ENCODE measurements at places on chromosomes 1 and 21. TPM values are rescaled to one million over a fixed set of nuclear protein-coding genes. Genes with fewer than 3 reads are reported as not detected.
A peak's percentile ranks its signal among the peaks of the same experiment; 100 is the strongest.

The C1orf105 gene
- total RNA-seq: not detected

GRCh38 chr1:18354612-18355011 lies 126.1 kb upstream of the KLHDC7A start:
- no peak for DNase-seq

DNA sequence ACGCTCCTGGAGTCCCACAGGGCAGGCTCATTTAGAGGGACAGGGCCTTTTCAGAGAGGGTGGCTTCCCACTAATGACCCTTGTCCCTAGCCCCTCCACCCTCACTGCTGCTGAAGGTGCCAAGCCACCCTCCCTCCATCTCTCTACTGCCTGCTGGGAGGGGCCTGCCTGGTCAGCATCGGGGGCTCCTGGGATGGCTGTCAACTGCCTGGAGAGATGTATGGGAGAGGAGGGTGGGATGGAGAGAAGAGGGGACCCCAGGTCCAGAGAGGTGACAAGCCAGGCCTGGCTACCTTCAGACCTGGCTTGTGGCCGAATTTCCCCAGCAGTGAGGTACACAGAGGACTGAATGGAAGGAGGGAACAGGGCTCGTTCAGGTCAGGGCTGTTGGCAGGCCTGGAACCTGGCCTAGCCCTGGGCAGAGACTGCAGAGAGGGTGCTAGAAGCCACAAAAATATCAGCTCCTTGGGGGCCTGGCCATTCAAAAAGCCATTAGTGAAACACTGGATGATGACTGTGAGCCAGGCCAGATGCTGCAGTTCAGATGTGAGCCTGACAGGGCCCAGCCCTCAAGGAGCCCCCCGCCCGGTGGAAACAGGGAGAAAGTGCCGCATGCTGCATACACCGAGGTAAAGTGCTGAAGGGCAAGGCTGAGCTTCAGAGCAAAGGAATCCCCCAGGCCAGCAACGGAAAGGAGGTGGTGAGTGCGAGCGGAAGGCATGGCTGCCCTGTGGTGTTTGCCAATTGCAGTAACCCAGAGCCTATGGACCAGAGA lies 20.0 kb downstream of the MMEL1 start:
- no peak for DNase-seq

DNA sequence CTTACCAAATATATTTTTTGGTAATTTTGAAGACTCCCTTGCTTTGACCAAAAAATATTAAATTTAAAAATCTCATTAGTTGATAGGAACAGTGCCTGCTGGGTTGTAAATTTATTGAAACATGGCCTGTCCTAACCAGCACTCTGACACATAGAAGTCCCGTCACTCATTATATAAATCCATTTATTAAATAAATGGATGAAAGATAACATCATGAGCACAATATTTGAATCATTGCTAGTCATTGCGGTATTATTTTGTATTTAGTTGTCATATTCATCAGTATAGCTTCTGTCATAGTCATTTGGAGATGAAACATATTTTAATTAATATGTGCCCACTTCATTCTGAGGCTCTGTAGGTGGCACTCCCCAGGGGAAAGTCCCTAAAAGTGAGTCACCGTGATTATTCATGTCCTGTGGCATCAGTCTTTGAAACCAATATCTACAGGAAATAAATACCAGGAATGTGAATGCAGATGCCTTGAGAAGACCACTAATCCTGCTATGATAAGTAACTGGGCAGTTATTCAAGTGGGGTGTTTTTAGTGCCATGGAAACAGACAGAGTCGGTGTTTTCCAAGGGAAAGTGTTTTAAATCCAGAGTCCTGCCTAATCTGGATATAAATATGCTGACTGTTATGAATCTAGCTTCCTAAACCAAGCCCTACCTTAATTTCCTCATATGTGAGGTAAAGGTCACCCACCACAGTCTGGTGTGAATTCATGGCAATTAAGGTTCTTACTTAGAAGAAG lies 302.0 kb downstream of the DUSP10 start:
- peak; percentile 74 for DNase-seq

Measured in MG63 (cell line).